ENCODE measurements at places on chromosomes 5 and 9. TPM values are rescaled to one million over a fixed set of nuclear protein-coding genes. Genes with fewer than 3 reads are reported as not detected.

CEL gene
- 0.92 TPM for polyA plus RNA-seq

PCDHGA4 gene
- polyA plus RNA-seq, result 3.9 TPM

GFI1B gene
- polyA plus RNA-seq, result not detected

CTSV gene
- polyA plus RNA-seq, result 19.0 TPM

EGFLAM gene
- polyA plus RNA-seq, result 1.9 TPM

DDX4 gene
- polyA plus RNA-seq, result not detected

DNA sequence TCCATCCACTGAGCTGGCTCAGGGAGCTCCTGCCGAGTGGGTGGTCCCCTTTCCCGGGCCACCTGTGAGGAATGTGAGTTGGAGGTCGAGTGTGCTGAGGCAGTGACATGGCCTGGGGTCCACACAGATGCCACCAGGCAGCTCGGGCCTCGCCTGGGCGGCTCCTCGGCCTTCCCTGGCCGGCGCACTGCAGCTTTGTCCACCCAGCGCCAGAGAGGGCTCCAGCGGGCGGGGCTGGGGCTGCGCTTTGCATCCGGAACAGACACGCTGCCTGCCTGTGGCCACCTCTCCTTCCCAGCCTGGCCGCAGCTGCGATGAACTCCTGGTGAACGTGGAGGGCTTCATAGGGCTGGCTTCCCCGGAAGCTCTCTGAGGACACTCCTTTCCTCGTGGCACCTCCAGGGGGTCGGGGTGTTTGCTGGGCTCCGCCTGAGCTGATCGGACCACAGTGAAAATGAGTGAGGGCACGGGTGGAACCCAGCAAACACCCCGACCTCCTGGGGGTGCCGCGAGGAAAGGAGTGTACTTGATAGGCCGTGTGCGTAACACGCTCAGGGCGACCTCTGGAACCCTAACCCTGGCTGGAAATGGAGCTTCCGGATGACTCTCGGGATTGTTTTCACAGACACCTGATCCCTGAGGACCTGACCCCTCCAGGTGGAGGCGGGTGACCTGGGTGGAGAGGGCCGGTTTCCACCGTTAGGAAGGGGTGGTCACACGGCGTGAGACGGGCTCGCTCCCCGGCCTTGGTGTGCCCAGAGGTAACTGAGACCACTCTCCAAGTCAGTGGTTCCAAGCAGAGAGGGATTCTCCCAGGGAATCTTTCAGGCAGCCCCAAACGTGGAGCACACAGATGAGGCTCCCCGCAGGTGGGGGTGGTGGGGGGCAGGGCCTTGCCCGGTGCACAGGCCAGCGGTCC, 31.8 kb upstream of the RXRA start:
- no peak for DNase-seq

GRCh38 chr5:175895686-175896102, 24.3 kb downstream of the CPLX2 start:
- DNase-seq, result no peak

GRCh38 chr9:88950341-88951154, 40.7 kb upstream of the S1PR3 start:
- no peak for DNase-seq

DNA sequence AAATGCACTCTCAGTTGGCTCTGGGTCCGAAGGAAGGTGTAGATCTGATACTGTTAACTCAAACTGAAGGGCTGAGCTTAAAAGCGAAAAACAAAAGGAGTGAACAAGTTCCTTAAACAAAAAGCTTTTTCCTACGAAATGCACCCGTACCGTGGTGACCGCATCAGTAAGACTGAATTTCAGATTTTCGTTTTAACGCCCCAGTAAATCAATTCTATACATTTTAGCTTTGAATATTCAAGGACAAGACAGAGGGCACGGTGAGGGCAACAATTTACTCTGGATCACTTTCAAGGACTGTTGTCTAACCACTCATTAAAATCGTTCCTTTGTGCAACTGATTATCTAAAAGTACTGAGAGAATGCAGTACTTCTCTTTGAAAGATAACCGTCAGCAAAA, 1.9 kb downstream of the HOMER1 start:
- DNase-seq, result peak; percentile 18

DNA sequence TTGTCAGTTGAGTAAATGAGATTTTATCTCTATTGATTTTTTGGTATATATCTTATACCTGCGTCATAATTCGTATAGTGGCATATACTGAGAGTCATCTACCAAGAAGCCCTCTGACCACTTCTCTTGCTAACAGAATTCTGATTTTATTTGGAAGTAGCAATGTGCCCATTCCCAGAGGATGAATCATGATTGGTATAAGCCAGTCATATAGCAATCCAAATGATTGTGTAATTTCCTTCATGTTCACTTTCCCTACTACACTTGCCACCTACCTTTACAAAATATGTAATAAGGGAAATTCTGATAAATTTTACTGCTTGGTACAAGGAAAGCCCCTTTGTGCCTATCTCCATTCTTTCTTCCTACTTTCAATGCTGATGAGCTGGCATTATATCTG, 16.1 kb upstream of the ZNF462 start:
- DNase-seq, result no peak

- DNase-seq, result no peak
These were observed 29.5 kb upstream of the LHFPL2 start for GRCh38 chr5:78677777-78678668.

- peak; percentile 31 for DNase-seq
These were observed 69.7 kb downstream of the MACROH2A1 start for GRCh38 chr5:135329066-135329912.

- no peak for DNase-seq
These were observed 117.2 kb upstream of the TBCA start for GRCh38 chr5:77893225-77893860.

DNA sequence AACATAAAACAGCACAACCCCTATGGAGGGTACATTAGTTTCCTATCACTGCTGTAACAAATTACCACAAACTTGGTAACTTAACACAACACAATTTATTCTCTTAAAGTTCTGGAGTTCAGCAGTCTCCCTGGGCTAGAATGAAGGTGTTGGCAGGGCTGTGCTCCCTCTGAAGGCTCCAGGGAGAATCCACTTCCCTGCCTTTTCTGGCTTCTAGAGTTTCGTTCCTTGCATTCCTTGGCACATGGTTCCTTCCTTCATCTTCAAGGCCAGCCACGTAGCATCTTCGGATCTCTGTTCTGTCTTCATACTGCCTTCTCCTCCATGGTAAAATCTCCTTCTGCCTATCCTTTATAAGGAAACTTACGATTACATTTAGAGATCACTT, 25.0 kb upstream of the GSN start:
- DNase-seq, result no peak

DNA sequence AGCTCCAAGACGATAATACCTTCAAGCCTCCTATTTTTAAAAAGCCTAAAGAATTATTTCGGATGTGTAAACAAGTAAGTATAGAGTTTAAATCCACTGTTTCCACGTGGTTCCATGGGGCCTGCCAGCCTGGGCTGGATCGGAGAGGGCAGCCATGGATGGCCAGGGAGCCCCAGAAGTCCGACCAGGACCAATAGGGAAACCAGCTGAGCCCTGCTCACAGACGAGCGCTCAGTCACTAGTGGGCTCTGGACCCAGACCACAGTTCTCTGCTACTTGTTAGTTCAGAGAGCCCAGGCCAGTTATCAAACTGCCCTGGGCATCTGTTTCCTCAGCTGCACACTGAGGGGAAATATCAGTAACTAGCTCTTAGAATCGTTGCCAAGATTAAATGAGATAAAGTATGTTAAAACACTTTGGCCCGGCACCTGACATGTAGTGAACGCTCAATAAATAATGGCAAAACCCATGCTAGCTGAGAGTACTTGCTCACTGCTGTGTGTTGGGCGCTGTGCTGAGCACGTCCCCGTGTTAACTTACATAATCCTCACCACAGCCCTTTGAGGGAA, 124.8 kb downstream of the RGS3 start:
- no peak for DNase-seq

DNA sequence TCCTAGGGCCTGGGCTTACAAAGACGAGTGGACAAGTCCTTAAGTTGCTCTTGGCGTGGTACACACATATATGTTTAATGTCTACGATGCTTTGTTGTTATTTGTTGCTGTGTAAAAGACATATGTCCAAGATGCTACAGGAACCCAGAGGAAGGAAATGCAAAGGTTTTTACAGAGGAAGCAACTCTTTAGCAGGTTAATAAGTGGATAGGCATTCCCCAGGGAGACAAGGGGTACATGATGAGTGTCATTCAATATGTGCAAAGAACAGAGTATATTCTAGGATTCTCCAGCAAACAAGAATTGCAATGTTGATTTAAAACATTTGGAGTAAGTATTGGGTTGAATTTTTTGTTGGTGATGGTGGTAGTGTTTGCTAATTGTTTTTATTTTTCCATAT, 92.1 kb downstream of the PIP5K1B start:
- DNase-seq, result no peak

GRCh38 chr9:89497978-89498851, at the start of gene SEMA4D:
Gene SEMA4D (minus strand): TSS chr9:89498113. CDS start chr9:89405456, 92,657 bp downstream.
- DNase-seq, result peak; percentile 92

GRCh38 chr9:135492886-135493669, 7.4 kb upstream of the MRPS2 start:
- no peak for DNase-seq

DNA sequence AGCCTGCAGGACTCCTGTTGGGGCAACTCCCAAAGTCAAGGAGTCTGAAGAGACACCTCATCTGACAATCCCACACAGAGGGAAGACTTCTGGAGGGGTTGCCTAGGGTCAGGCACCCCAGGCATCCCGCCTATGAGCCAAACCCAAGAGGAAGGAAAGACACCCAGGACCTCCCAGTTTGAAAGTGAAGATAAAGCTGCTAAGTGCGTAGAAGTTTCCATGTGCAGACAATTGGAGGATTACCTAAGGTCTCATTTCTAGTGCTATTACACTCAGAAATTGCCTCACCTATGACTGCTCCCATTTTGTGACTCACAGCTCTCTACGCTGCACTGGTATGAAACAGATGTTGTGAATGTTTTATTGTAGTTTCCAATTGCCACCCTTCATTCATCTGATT, 322.9 kb downstream of the SLIT3 start:
- no peak for DNase-seq
